ENCODE measurements at places on chromosomes 12 and 14. TPM values are rescaled to one million over a fixed set of nuclear protein-coding genes. Genes with fewer than 3 reads are reported as not detected.

DNA sequence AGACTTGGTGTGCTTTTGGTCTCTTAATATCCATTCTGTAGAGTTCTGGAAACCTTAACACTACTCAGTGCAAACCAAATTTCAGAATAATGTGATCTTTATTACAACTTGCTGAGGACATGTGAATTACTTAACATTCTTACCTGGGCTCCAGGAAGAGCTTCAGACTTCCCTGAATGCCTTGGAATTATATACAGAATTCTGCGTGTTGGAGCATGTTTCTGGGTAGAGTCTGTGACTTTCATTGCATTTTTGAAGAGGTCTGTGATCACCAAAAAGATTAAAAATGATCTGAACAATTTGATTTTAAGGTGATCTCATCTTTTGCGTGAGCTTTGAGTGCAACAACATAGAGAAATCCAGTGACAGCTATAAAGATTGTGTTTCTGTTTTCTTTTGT is 35.4 kb downstream of the ZDHHC17 start:
- H3K4me3 ChIP-seq: no peak overlapping the region
- no peak overlapping the region for H3K27ac ChIP-seq
- DNase-seq: no peak
- no peaks in the 10 kb centered on the region for H3K36me3 ChIP-seq
- H3K4me1 ChIP-seq: no peaks in the 10 kb centered on the region

- H3K36me3 ChIP-seq: no peaks in the 10 kb centered on the region
- H3K27me3 ChIP-seq: no peaks in the 10 kb centered on the region
- no peak overlapping the region for H3K27ac ChIP-seq
Observed at GRCh38 chr12:125453751-125454150, 388.5 kb downstream of the AACS start.

DNA sequence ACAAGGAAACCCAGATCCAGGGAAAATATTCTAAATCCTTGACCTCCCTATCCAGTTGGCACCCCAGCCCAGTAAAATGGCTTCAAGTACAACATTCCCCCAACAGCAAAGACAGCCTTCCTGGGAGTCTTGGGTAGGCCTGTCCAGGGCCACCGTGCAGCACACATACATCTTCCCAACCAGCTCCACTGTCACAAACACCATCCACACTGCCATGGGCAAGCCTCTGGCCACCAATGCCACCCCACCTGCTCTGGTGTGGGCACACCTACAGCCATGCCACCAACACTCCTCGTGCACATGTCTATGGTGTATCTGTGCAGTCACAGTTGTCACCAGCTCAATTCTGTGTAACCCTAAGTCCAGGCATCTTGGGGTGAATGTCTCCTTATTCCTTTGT is 193.2 kb downstream of the DAD1 start:
- no peak overlapping the region for H3K27ac ChIP-seq
- no peak overlapping the region for H3K4me3 ChIP-seq
- no peaks in the 10 kb centered on the region for H3K36me3 ChIP-seq
- no peak for DNase-seq
- no peaks in the 10 kb centered on the region for H3K27me3 ChIP-seq

DNA sequence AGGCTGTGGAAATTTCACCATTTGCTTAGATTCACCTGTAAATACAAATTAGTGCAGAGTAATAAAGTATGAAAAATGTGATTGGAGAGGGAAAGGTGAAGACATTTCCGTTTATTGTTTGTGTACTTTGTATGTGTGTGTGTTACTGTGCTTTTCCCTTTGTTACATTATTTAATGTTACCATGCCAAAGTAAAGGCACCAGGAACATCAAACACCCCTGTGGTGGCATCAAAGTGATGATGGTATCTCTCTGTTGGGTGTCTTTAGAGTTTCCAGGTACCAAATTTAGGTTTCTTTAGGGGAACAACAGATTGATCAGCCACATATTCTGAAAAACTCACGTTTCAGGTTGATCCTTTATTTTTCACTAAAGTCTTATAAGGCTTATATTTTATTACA is 189.0 kb upstream of the FBXO33 start:
- H3K4me1 ChIP-seq: no peaks in the 10 kb centered on the region
- no peaks in the 10 kb centered on the region for H3K27me3 ChIP-seq
- H3K36me3 ChIP-seq: no peaks in the 10 kb centered on the region
- no peak for DNase-seq
- H3K27ac ChIP-seq: no peak overlapping the region
- H3K4me3 ChIP-seq: no peak overlapping the region

GRCh38 chr12:43406801-43407200 is 145.2 kb downstream of the ADAMTS20 start:
- no peaks in the 10 kb centered on the region for H3K4me1 ChIP-seq
- H3K27ac ChIP-seq: no peak overlapping the region
- H3K27me3 ChIP-seq: no peaks in the 10 kb centered on the region

DNA sequence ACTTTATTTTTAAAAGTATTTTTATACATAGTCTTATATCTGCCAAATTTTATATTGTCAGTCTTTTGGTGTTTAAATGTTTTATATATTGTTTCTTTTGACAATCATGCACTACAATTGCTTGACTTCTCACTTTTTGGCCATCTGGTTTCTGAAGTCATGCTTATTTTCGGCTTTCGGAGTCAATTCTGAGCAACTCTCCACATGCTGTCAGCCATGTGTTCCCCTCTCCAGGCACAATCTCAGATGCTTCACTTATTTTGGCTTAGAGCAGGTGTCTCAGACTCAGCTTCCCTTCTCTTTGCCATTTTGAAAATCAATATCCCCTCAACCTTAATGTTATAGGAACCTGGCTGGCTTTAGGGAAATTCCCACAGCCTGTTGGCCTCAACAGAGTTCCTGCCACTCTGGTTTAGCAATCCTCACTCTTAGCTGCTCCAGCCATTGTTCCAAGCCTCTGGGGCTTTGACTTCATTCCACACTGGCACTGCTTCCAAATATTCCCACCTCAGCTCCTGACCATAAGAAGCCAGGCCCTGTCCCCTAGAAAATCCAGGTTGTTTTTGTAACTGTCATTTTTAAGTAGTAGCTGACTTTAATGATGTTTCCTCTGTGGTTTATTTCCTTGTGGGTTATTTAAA is 125.5 kb upstream of the FAR2 start:
- DNase-seq: no peak
- H3K4me1 ChIP-seq: no peaks in the 10 kb centered on the region
- H3K27me3 ChIP-seq: no peaks in the 10 kb centered on the region
- no peak overlapping the region for H3K27ac ChIP-seq
- no peaks in the 10 kb centered on the region for H3K36me3 ChIP-seq
- H3K4me3 ChIP-seq: no peak overlapping the region

DNA sequence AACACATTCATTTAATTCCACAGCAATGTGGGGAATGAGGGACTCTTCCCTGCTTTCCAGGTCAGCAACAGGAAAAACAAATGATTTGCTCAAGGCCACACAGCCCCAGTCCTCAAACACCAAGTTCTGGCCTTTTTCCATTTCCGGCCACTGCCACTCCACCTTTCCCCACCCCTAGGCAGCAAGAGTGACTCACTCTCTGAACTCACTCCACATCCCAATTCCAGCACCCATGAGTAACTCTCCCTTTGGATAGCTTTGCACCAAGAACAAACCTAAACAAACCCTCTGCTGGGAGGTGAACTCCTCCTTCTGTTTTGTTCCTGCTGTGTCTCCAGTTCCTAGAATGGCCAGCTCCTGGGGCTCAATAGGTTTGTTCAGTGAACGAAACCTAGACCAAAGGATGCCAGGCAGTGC is 30.4 kb upstream of the PLEKHG6 start:
- no peak overlapping the region for H3K4me3 ChIP-seq
- H3K27ac ChIP-seq: peak overlapping the region; percentile 72
- DNase-seq: peak; percentile 80
- no peaks in the 10 kb centered on the region for H3K36me3 ChIP-seq
- H3K27me3 ChIP-seq: no peaks in the 10 kb centered on the region
- H3K4me1 ChIP-seq: no peaks in the 10 kb centered on the region

GRCh38 chr12:41684997-41685396 is 459.7 kb downstream of the GXYLT1 start:
- no peaks in the 10 kb centered on the region for H3K36me3 ChIP-seq
- DNase-seq: no peak
- H3K27ac ChIP-seq: no peak overlapping the region
- H3K4me3 ChIP-seq: no peak overlapping the region

GRCh38 chr12:3409662-3410061 is 81.3 kb upstream of the PRMT8 start:
- DNase-seq: no peak
- H3K27ac ChIP-seq: no peak overlapping the region

PSMC1 gene
- 82.8 TPM for total RNA-seq

OTUB2 gene
- total RNA-seq: 0.60 TPM

BCL2L2 gene
- total RNA-seq: 70.7 TPM

Data from aorta (tissue), 5 donors.